ENCODE measurements at places on chromosomes 3 and 15.

DNA sequence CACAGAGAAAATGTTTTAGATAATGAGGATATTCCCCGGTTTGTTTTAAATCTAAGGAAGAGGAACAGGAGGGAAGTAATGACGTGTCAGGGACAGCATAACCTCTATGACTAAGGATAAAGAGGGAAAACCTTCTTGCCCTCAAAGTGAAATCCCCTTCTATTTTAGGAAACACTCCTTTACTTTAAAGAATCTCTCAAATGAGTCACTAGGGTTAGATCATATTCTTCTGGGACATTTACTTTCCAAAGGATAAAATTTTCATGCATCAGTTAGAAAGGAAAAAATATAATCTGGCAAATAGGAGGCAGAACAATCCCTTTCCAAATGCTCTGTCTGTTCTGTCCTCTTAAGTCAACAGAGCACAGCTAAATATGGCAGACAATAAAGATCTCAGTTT is 43.2 kb upstream of the UBE2E2 start:
- DNase-seq = no peak

DNA sequence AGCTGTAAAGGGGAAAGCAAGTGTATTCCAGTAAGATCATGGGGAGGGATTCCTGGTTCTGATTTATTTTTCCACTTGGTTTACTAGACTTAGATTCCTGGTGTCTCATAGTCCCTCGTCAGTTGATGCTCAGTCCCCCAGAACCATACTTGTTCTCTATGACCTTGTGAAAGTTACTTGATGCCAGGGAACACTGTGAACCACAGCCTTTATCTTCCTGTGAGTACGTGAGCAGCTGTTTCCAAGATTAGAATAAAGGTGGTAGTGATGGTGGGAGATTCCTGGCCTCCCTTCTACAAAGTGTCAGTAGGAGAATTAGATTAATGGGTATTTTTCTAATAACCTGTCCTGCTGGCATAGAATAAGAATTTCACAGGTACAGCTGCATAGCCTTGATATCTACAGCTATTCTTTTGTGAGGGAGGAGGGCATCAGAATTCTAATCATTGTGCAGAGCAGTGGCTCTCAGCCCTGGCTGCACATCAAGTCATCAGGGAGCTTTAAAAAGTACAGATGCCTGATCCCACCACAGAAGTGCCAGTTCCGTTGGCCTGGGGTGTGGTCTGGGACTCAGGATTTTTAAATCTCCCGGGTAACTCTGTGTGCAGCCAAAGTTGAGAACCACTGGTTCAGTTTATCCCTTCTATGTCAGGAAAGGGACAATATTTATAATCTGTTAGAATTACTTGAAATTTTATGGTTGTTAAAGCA is 20.0 kb downstream of the GPD1L start:
- DNase-seq = no peak

DNA sequence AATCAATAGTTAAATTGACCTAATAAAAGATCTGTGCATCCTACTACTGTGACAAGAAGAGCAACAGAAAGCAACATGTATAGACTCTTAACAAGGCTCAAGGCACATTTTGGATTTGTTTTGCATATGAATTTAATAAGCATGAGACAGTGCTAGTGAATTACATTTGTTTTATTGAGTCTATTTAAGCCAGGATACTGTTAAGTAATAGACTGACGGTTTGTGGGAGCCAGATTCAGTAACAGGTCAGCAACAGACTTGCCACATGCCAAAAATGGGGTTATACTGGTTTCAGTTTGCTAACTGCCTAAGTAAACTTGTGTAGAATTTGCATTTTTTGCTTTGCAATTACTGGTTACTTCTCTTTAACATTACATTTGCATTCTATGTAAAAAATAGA is 54.0 kb downstream of the MBNL1 start:
- no peak for DNase-seq

GRCh38 chr3:126554560-126555525 is 3.9 kb downstream of the C3orf22 start:
- no peak for DNase-seq

- no peak for DNase-seq
These were observed 993 bp upstream of the SIAH2 start for GRCh38 chr3:150763841-150764483.

- no peak for DNase-seq
These were observed 62.0 kb downstream of the SFMBT1 start for GRCh38 chr3:52983828-52984227.

- DNase-seq = no peak
These were observed 1.0 kb upstream of the ARHGEF3 start for GRCh38 chr3:56802790-56803189.

DNA sequence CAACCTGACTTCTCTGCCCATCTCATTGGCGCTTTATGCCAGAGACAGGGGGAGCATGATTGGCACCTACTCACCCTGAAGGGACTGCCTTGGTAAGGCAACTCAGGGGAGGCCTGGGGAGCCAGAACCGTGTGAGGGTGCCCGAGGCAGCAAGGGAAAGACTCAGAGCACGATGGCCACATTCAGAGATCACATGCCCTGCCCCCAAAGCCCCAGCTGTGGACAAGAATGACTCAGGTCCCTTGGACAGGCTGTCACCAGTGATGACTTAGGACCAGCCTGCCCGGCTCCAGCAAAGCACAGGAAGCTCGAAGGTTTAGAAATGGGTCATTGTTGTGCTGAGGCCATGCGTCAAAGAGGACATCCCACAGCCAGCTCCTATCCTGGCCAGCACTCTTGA is 49.1 kb upstream of the LIMD1 start:
- DNase-seq = no peak

DNA sequence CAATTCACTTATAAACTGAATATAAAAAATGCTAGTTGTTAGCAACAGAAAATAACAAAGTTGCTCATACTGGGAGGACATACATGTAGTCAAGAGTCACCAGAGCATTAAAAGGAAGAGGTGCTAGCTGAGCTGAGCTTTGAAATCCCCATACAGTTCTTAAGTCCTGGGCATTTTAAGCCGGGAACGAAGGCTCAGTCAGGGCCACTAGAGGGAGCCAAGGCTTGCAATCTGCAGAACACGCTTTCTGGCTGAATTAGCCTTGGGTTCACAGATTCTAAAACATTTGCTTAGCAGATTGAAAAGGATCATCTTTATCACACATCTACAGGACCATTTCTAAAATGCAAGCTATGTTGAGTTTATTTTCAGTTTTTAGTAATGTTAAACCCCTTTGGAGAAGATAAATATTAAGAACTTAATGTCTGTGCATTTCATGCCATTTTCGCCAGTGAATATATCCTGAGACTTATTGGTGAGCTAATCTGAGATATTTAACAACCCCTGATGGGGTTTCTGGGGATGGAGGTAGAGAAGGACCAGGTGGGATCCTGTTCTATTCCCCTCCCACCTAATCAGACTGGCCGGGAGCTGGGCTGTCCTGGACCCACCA is 26.3 kb upstream of the MNS1 start:
- peak; percentile 22 for DNase-seq

- no peak for DNase-seq
These were observed 40.8 kb downstream of the PPM1L start for GRCh38 chr3:160796813-160797164.

DNA sequence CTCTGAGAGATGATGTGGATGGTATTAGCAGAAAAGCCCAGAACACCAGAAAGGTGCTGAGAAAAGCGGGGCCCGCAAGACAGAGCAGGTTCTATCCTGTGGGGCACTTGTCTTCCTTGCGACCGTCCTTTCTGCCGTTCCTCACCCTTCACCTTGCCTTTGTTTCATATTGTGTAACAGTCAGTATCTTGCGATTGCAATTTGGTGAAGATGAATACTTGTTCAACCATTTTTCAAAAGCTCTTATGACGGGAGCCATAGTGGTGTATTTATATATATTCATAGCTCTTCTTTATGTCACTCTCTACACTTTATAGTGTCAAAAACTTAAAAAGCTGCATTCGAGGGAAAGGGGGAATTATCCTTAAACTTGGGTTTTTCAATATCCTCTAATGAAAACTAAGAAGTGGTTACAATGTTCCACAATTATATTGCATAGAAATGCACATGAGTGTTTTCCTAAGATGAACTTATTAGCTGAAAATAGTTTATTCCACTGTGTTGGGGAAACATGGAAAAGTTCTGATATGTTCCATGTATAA is 797 bp downstream of the MAP3K13 start:
- DNase-seq = peak; percentile 8

DNA sequence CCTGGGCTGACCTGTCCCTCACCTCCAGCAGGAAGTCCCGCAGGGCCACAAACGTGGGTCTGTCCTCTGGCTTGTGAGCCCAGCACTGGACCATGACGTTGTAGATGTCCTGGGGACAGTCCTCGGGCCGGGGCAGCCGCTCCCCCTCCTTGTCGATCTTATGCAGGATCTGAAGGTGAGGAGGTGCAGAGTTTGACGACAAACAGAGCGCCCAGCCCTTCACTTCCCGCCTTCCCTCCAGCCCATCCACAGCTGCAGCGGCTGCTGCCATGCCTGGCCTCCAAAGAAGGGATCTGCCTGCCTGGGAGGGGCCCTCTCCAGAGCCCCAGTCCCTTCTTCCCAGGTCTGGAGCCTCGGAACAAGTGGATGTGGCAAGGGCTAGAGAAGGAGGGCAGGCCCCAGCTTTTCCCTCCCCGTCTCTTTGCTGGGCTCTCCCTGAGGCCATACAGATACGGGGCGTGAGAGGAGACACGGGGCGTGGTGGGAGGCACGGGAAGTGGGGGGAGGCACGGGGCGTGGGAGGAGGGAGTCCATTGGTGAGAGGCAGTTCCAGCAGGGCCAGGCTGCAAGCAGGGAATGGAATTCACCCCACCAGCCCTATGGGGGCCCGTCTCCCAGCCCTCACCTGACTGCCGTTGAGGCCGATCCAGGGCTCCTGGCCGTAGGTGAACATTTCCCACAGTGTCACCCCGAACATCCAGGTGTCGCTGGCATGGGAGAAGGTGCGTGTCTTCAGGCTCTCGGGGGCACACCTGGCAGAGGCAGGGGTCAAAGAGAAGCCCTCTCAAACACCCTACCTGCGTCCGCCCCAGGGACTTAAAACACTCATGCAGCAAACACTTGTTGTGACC is 29.7 kb downstream of the TNK2 start:
- no peak for DNase-seq

DNA sequence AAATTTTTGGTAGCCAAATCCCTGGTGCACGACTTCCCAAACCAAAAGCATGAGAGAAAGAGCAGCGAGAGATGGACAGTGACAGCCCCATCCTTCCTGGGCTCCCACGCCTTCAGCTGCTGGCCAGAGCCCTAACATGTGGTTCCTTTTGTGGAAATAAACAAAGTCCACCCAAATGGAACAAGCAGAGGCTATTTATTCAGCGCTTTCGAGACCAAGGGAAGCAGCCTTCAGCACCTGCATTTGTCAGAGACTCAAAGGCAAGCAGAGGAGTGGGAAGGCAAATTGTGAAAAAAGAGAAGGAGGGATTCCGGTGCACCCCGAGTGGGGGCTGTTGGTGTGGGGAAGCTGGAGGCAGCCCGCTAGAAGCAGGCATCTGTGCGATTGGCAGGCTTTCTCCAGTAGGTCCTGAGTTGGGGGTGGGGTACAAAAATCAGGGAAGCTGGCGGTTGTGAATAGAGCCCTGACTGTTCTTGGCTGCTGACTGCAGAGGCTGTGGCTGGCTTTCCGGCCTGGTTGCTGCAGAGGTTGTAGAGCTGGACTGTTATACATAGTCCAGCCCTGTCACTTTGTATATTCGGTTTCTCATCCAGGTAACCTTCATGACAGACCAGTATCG is 427.2 kb downstream of the OCA2 start:
- DNase-seq = no peak

- DNase-seq = no peak
These were observed 363.6 kb upstream of the GOLIM4 start for GRCh38 chr3:168459226-168459784.

- DNase-seq = no peak
These were observed 49.4 kb downstream of the CHCHD6 start for GRCh38 chr3:126753191-126754160.

DNA sequence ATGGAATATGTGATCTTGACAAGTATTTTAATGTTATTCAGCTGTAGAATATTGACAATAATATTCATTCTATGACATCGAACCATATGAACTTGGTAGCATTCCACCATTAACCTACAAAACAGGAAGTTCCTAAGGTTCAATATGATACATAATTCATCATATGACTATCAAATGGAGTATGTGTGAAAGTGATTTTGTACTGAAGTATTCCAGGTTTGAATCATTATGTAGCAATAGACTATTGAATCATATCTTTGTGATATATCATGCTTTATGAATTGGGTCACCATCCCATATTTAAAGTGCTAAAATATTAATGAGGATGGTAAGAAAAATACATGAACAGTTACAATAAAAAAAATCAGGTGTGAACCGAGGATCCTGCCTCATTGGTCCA is 95.1 kb downstream of the TP63 start:
- DNase-seq = no peak

DNA sequence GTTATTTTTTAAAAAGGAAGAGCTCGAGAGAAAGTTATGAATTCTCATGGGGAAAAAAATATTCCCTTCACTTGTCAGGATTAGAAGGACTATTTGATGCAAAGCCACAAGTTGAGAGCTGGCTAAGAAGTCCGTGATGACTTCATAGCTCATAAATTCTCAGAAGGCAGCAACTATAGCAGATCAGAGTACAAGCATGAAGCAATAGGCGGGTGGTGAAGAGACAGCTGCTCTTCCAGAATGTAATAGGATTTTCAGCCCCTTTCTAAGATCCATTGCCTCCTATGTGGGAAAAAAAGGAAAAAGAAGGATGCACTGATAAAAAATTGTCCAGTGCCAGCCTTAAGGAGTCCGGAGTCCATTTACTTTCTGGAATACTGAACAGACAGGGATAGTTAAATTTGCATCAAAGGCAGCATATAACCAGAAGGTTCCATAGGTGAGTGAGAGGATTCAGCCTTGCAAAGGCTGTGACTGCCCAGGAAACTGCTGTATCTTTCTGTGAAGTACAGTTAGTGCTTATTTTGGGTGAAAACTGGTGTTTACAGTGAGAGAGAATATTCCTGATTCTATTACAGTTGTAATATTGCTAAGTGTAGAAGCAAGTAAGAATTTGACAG is 929.5 kb upstream of the ALCAM start:
- DNase-seq = no peak

DNA sequence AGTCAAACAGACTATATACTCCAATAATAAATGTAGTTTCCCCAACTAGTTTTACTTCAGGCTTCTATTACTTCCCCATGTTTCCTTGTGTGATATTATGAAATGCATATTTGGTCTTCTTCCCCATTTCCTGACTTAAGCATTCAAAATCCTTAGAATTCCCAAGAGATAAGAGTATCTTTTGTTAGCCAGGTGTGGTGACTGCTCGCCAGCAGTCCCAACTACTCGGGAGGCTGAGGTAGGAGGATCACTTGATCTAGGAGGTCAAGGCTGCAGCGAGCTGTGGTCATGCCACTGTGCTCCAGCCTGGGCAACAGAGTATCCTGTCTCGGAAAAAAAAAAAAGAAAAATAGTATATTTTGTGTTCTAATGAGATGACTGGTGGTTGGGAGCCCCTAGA is 72.7 kb upstream of the UBE2E2 start:
- DNase-seq = no peak

GRCh38 chr15:72057548-72058091 is 60.3 kb downstream of the MYO9A start:
- DNase-seq = no peak

- DNase-seq = no peak
These were observed 48.0 kb downstream of the UNC13C start for GRCh38 chr15:54026258-54026657.

All from CD4-positive, alpha-beta memory T cell (primary cell).